Aorta (tissue), 5 donors: ENCODE measurements at places on chromosomes 4 and X. TPM values are rescaled to one million over a fixed set of nuclear protein-coding genes. Genes with fewer than 3 reads are reported as not detected.
A peak's percentile ranks its signal among the peaks of the same experiment; 100 is the strongest.

The DACH2 gene
- 0.13 TPM for total RNA-seq

The PASD1 gene
- not detected for total RNA-seq

The ADH7 gene
- not detected for total RNA-seq

The AMBN gene
- total RNA-seq, result not detected

The GYG2 gene
- total RNA-seq, result 0.84 TPM

The MAP9 gene
- 16.2 TPM for total RNA-seq

The STS gene
- total RNA-seq, result 12.5 TPM

The EDA gene
- total RNA-seq, result 4.6 TPM

The BEX1 gene
- total RNA-seq, result 1.2 TPM

The TEX13D gene
- total RNA-seq, result not detected

The PDLIM5 gene
- total RNA-seq, result 762 TPM

The FATE1 gene
- total RNA-seq, result not detected

The MGAT4D gene
- not detected for total RNA-seq

The GAGE12F gene
- not detected for total RNA-seq

- DNase-seq, result no peak
Observed at GRCh38 chrX:135410861-135411627, 10.7 kb upstream of the SMIM10L2A start.

GRCh38 chr4:48739560-48740019 lies 40.5 kb downstream of the FRYL start:
- no peak for DNase-seq

- DNase-seq, result no peak
Observed at GRCh38 chr4:84691170-84691691, 108.3 kb downstream of the CDS1 start.

DNA sequence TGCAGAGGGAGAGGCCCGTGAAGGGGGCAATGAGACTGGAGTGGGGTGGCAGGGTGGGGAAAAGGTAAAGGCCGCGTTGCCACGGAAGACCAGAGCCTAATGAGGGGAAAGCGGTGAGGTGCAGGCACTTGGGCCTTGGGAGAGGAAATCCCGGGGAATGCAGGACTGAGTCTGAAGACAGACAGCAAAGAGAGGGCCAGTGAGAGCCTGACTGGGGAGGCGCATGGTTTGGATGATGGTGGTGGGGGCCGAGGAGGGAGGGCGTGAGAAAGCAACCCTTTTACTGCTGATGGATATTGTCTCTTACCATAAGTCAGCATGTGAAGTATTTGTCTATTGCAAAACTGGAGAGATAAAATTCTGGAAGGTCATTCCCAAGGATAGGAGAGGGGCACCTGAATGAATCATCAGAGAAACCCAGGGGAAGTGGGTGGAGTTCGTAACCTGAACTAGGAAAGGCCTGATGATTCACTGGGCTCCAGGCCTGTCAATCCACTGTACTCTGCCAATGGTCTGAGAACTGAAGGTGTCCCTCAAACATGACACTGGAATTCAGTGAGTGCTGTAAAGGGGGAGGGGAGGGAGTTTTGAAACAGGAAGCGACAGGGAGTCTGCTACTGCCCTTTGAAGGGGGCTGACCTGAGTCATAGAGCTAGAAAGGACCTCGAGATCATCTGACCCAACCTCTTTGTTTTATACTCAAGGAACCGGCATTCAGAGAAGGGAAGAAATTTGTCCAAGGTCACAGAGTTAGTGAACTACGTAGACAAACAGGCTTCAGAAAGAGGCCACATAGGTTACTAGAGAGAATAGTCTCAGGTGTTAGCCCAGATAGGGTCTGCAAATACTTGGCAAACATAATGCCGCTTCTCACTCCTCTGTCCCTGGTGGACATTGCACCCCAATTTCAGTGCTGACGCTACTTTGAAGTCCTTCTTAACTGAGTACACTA lies 52.2 kb downstream of the NALF2 start:
- no peak for DNase-seq

- no peak for DNase-seq
Observed at GRCh38 chr4:121788896-121789295, 12.2 kb upstream of the EXOSC9 start.

DNA sequence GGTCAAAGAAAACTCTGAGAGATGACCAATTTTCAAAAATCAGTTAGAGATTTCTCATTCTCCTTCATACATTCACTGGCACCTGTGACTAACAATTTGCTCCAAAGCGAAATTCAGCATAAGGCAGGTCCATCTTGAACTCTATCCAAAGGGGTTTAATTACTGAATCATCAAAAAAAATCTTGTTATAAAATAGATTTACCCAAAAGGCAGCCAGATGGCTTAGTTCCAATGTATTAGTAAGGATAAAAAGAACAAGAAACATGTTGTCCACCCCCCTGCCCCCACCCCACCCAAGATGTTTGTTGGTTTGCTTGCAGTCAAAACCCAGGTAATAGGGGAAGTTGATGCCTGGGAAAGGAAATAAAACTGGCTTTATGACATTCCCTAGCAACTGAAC lies 200.3 kb downstream of the ANTXR2 start:
- no peak for DNase-seq

GRCh38 chr4:100162027-100162685 lies 28.1 kb downstream of the DDIT4L start:
- DNase-seq, result no peak

GRCh38 chr4:26824667-26825066 lies 36.0 kb upstream of the STIM2 start:
- DNase-seq, result no peak

- no peak for DNase-seq
Observed at GRCh38 chr4:8351931-8352367, 82.4 kb downstream of the HTRA3 start.

DNA sequence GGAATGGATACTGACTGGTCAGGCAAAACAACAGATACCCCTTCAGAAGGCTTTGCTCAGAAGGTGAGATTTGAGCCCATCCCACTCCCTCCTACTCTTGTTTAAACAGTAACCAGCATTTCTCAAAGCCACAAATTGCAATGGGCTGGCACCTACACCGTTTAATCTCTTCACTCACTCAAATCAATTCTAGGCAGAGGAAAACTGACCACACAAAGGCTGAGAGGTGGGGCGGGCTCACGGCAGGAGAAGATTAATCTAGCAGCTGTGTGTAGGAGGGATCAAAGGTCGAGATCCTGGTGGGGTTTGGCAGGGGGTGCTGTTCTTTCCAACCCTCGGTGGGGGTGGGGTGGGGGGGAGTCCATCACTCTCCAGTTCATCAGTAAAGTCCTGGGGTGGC lies 622.4 kb downstream of the BCOR start:
- no peak for DNase-seq

DNA sequence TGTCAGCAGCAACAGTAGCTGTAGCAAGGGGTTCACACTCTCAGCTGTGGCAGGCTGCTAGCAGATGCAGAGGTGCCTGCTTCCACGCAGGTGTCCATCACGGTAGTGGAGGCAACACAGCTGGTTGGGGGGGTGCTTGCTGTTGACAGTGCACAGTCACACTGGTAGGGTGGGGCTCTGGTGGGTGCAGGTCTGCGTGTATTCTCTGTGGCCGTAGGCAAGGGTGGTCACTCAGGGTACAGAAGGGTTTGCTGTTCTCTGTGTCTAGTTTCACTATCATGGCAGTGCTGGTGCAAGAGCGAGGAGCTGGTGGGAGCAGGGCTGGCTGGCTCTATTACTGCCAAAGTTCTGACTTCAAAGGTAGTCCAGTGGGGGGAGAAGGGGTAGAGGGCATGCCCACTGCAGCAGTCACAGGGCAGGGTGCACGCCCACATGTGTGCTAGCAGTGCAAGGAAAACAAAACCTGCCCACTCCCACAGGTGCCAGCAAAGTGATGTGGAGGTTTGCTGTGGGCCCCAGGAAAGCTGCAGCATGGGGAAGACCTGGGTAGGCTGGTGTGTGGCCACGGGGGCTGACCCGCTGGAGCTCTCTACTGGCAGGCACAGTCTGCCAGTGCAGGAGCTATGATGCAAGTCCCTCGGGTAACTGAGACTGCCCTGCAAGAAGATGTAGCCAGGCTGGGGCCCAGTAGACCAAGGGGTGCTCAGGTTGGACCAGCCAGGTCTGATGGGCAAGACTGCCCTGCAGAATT lies 21.6 kb upstream of the WDR17 start:
- peak; percentile 68 for DNase-seq

GRCh38 chr4:3184725-3185124 lies 64.2 kb upstream of the MSANTD1 start:
- no peak for DNase-seq

DNA sequence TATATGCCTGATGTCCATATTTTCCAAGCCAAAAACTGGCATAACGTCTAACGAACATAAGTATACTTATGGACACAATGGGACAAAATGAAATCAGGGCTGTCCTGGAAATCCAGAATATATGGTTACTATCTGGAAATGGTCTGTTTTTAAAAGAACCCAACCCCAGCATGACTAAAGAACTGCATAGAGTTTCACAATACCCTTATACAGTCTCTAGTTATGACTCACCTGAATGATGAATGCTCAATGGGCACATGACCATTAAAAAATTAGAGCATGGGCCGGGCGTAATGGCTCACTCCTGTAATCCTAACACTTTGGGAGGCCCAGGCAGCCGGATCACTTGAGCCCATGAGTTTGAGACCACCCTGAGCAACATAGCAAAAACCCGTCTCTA lies 31.8 kb downstream of the AMMECR1 start:
- DNase-seq, result no peak

DNA sequence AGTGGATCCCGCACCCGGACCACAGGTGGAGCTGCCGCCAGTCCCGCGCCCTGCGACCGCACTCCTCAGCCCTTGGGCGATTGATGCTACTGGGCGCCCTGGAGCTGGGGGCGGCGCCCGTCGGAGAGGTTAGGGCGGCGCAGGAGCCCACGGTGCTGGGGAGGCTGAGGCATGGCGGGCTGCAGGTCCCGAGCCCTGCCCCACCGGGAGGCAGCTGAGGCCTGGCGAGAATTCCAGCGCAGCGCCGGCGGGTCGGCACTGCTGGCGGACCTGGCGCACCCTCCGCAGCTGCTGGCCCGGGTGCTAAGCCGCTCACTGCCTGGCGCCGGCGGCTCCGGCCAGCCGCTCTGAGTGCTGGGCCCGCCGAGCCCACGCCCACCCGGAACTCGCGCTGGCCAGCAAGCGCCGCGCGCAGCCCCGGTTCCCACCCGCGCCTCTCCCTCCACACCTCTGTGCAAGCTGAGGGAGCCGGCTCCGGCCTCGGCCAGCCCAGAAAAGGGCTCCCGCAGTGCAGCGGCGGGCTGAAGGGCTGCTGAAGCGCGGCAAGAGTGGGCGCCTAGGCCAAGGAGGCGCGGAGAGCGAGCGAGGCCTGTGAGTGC lies 1256.5 kb downstream of the STIM2 start:
- no peak for DNase-seq

DNA sequence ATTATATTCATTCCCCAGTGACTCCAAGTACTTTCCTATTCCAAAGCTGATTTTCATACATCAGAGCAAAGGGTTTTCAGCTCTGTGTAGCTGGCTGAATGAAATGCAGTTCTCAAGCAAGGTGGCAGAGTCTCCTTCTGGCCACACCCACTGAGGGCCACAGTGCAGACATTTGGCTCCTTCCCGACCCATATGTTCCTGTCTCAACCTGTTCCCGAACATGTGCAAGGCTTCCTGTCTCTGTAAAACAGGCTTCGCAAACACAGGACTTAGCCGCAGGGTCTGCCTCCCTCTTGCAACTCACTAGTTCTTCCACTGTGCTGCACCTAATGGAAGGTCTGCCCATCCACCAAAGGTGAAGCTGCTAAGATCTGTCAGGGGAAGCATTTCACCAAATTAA lies 249.2 kb downstream of the MID1IP1 start:
- DNase-seq, result no peak

DNA sequence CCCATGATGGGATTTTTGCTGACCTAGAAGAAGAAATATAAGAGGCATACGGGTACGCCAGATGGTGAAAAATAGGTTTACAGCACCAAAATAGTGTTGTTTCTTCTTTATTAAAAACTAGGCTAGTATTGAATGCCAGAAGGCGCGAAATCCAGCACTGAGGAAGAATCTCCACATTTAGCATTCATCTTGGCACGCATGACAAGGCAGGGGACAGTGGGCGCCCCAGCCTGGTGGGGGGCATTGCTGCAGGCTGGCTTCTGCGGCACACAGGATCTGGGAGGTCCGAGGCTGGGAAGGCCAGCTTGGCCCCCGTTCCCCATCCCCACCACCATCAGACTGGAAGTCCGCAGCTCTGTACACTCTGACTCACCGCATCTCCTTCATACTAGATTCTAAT lies 75.7 kb upstream of the DDX3X start:
- peak; percentile 56 for DNase-seq

- no peak for DNase-seq
Observed at GRCh38 chr4:61783050-61783449, 582.9 kb downstream of the ADGRL3 start.

- no peak for DNase-seq
Observed at GRCh38 chr4:72112514-72113156, 80.8 kb downstream of the NPFFR2 start.

DNA sequence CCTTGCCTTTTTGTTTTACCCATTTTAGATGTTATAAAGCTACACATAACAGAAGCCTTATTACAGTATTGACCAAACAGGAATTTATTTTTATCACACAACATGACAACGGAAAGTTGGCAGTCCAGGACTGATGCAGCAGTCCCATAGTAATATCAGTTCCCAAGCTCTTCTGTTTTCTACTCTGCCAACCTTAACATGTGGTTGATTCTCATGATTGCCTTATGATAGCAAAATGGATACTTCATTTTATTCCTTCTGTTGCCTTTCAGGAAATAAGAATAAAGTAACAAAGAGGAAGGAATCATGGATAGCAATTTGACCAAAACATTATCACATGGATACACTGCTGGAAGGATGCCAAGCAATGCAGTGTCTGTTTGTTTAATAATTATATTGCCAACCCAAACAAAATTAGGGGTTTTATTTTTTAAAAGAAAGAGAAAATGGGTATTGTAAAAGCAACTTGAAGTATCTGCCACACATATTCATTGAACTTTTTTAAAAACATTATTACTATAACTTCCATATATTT lies 275.7 kb downstream of the STPG2 start:
- no peak for DNase-seq

- no peak for DNase-seq
Observed at GRCh38 chr4:177266506-177266905, 43.2 kb upstream of the NEIL3 start.

DNA sequence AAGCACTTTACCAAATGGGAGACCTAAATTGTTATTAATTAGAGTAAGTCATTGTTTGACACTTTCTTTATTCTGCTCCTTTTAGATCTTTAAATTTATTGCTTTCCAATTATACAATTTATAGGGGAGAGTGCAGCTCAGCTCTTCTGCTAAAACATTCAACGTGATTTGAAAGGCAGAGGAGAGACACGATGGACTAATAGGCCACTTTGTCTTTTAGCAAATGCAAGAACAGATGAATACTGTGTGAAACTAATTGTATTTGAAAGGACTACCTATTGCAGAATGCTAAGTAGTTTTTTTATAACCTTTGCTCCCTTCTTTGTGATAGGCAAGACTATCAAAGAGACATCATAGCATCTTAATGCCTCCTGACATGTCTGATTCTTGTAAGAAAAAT lies 320.4 kb upstream of the KLF3 start:
- no peak for DNase-seq

DNA sequence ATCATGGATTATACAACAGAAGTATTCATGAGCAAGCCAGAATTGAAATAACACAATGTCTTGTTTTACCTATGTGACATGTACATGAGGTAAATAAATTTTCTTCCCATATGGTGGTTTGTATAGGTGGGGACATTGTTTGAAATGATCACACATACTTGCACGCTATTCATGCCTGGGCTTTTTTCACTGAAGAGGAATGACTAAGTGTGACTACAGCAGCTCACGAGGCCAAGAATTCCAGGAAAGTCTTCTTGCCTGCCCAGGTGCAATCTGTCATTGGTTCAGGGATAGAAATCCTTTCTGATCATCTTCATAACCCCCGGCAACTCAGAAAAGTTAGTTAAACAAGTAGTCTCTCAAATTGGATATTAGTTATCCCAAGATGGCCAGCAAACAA lies 36.3 kb upstream of the AREG start:
- no peak for DNase-seq

GRCh38 chr4:143701365-143701764 lies 890 bp upstream of the FREM3 start:
- DNase-seq, result no peak
